Suppressor macrophage treated with lipopolysaccharide for 4 hours (primary cell): ENCODE measurements at places on chromosomes 1 and 21.

- DNase-seq = no peak
Measured at GRCh38 chr1:12320486-12320885, 90.7 kb downstream of the VPS13D start.

GRCh38 chr1:32247983-32248889 is 1.2 kb downstream of the FAM167B start:
- DNase-seq = peak; percentile 85

DNA sequence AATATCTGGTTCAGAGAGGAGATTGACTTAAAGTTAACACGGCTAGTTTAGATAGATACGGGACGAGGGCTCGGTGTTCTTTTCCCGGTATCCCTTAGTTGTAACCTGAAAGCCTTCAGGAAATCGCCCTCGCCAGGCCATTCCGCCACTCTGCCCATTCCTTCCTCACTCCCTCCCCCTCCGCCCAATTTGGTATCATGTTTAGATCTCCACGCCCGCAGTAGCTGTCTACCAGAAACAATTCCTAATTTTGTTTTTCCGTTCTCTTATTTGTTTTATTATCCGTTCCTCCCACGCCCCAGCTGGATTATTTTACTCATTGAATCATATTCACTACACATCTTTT is 685 bp upstream of the VAMP4 start:
- DNase-seq = peak; percentile 31

GRCh38 chr1:24331961-24332673 is 13.0 kb downstream of the GRHL3 start:
- no peak for DNase-seq

DNA sequence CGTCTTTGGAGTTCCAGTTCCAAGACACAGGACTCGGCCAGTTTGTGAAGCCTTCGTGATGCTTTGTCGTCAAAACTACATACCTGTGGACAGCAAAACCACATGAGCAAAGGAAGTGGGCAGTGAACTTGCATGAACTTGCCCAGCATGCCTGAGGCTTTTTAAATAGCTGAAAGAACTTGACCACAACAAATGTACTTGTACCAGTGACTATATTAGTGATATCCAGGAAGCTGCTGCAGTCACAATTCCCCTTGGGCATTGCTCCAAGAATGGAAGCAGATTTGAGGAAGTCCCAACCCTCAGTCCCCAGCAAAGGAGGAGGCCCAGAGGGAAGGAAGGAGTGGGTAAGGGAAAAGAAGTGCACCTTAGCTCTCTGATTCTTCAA is 2.6 kb downstream of the FUCA1 start:
- DNase-seq = peak; percentile 76

DNA sequence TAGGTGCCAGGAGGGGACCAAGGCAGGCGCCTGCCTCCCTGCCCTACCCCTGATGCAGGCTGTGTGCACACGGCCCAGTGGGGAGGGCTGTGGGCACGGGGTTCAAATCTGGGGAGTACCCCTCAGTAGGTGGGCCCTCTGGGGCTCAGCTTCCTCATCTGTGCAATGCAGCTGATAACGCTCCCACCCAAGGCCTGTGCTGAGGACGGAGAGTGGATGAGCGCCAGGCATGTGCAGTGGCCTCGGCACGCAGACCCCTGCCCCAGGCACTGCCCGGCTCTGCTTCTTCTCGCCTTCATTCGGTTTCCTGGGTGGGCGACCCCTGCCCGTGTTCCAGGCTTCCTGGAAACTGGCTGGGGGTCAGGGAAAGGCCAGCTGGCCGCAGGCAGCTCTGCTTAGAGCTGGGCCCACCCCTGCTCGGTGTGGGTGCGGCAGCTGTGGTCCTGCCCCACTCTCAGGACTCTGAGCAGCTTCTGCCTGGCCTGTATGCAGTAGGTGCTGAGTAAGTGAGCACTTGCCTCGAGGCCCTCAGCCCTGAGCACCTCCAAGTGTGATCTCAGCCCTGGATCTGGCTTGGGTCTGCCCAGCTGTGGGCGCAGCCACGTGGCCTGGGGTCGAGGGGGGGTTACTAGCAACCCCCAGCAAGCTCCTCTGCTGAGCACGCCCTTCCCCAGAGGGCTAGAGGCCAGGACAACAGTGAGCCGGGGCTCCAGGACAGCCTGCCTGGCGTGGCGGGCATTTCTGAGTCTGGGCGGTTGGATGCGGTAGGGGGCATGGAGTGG is 11.9 kb upstream of the TNFRSF14 start:
- DNase-seq = no peak

DNA sequence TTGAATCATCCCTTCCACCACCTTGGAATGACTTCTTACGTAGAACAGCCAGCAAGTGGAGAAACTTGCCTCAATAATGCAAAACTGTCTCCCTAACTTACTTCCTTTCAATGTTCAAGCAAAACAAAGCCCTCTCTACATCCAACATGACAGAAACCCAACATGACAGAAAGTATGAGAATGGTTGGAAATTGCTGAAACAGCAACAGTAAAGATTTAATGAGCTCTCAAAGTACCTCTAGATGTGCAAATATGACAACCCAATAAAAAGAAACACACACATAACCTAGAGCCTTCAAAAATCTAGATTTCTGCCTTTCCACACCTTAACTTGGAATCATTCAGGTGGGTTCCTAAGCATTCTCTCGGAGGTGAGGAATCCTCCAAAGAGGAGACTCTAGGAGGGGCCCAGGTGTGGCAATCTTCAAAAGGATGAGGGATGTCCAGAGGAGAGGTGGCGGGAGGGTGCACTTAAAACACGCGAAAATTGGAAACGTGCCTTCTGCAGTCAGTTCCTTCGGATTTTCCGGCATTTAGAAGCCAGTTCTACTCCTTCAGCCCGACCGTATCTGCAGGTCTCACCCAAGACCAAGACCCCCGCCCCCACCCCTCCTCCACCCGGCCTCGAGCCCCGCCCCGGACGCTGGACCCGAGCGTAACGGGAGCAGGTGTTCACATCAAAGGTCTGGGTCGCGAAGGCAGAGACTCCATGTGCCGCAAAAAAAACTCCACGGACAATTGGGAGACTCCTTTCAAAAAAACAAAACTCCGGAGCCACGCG is 996 bp upstream of the MGST3 start:
- DNase-seq = no peak

GRCh38 chr1:59596432-59596831 is 218.3 kb upstream of the HOOK1 start:
- peak; percentile 62 for DNase-seq
